ENCODE measurements at places on chromosomes 16 and 17.

- DNase-seq = no peak
Observed at GRCh38 chr17:27989046-27989445, 53.4 kb upstream of the NLK start.

DNA sequence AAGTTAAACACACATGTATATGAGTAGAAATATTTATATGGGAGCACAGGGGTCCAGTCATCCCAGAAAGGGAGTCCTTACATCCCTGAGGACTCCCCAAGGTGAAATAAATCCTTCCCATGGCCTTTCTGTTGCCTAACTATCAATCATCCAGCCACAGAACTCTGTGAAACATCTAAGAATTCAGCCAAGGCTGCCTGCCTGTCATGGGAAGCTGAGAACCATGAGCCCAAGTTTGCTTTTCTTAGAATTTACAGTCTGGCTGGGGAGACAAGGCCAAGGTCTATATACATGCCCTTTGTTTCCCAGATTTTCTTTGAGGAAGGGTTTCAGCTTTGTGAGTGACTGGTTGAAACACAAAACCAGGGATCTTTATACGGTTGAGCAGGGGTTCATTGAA lies 15.8 kb downstream of the MYL4 start:
- no peak for DNase-seq

DNA sequence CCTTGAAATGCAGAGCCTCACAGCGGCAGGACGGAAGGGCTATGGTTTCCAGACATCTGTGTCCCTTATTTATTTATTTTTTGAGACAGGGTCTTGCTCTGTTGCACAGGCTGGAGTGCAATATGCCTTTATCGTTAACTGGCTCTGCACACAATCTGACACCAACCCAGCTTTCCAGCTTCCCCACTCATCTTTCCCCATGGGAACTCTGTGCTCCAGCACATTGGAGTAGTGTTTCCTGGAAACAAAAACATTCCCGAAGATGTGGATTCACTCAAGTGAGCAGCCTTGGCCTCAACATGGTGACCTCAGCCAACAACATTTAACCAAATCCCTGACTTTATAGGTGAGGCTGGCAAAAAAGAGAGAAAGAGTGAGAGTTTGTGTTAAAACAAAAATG lies 307.1 kb downstream of the TMEM114 start:
- peak; percentile 22 for DNase-seq

DNA sequence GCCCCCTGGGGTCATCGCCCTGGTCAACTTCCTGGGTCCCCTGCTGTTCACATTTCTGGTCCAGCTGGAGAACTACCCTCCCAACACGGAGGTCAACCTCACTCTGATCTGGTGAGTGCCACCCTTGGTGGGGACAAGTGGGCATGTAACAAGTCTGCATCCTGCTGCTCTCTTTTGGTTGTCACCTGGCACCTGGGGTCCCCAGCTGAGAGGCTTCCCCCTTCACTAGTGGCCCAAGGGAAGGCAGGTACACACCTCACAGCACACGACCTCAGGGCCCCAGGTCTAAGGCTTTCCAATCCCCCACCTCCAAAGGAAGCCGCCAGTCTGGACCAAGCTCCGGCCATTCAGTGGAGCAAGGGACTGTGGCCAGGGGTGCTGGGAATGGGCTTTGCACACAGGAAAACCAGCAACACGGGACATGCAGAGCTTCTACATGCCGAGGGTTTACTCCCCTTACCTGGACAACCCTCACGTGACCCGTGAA lies 4.4 kb downstream of the TMC8 start:
- no peak for DNase-seq

- peak; percentile 96 for DNase-seq
Observed at GRCh38 chr16:87461466-87461991, 31.3 kb downstream of the ZCCHC14 start.

DNA sequence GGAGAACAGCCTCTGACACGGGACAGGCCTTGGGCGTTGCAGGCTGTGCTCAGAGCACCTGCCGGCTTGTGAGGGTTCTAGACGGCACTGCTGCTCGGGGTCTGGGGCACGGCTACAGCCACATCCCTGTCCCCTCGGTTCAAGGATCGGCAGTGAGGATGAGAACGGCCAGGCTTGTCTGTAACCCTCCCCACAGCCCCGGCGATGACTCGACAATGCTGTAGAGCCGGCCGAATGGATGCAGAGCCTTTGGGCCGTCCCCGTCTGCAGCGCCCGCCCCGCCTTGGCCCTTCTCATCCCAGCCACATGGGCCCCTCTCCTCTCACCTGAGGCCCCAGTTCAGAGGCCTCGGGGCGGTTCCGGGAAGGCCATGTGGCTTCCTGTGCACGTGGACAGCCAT lies 49.0 kb upstream of the METRNL start:
- DNase-seq = no peak

DNA sequence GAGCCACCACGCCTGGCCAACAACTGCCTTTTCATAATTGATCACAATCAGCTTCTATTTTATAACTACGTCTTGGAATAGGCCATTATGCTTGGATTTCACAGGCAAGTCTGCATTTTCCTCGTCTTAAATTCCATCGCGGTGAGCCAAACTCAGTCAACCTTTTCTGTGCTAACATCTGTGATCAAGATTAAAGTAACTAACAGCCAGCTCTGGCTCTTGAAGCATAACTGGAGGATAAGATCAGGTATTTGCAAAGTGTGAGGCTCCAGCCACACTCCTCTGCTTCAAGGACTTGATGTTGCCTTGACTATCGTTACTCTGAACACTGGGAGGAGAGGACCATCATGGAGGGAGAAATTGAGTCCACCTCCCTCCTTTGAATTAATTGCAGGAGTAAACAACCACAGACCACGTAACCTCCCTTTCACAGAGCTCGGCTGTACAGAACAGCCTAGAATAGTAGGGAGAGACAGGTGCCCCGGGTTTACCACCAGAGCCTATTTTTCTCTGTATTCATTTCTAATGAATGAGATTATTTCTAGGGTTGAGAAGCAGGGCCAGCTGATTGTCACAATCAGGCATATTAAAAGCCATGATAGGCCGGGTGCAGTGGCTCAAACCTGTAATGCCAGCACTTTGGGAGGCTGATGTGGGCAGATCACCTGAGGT lies 143.0 kb downstream of the XYLT1 start:
- DNase-seq = no peak

DNA sequence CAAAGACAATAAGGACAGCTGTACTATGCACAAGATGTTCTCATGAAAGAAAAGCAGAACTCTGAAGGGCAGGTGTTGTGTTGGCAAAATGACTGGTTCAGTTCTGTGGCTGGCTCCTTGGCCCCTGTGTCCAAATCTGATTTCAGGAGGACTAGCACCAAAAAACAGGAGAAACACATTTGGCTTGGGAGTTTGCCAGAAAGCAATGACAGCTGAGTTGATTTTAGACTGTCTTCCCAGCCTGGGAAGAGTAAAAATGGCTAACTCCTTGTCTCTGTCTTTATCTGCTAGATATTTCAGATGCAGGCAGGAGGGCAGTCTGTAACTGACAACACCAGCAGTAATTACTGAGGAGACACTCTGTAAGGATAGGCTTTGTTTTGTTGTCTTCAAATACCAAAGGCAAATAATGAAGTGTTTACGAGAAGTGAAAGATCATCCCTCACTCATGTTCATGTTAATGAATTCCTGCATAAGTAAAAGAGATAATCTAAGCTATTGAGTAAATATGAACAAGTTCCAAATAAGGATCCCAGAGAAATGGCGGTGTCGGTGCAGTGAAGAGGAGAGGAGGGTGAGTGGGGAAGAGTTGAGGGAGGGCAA lies 989.0 kb downstream of the CDH11 start:
- no peak for DNase-seq

GRCh38 chr17:40984226-40984625 lies at the start of gene KRT40:
Gene KRT40, minus strand, starts transcription at chr17:40984326. Its CDS starts 53 bp downstream, at chr17:40984273.
- DNase-seq = no peak

DNA sequence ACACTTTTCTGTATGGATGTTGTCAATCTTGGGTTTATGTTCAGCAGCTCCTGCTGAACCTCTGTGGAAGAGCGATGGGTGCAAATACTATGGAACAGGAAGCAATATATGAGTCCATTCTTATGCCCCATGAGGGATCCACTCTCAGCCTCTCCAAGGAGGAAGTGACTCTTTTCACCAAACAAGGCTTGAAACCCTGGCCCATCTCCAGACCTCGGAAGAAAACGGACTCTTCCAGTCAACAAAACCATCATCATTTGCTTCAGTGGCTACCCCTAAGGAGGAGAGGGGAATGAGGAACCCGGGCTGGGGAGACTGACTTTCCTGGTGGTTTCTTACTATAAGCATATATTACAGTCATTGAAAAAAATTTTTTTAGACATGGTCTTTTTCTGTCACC lies 206.2 kb downstream of the AXIN2 start:
- DNase-seq = no peak

DNA sequence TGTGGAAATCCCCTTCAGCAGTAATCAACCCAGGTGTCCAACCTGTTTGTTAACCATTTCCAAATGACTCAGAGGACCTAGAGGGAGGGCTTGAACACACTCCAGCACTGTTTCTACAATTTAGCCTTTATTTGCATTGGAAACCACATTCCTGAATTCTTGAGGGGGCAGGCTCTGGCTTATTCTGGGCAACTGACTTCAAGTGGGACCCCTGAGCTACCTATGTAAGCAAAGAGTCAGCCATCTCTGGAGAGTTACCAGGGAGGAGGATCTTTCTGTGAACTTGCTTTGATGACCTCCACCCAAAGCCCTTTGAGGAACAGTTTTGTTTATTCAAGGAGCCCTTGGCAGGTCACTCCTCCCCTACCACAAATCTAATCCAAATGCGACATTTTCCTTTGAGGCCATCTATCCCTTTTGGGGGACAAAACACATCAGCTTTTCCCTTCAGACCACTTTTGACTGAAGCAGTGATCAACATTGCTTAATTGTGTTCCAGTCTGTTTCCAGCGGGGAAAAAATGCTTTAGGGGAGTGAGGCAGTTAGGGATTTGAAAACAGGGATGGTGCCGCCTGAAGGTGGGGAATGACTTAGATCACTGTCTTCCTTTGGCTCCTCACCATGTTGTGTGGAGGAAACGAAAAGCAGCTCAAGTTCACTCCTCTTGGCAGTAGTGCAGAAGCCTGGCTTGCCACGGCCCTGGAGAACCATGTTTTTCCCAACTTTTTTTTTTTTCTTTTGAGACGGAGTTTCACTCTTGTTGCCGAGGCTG lies 46.2 kb downstream of the TUBD1 start:
- peak; percentile 82 for DNase-seq

All from DMS153 (cell line).